ENCODE measurements at places on chromosomes 2 and 18.

GRCh38 chr2:240453461-240454105 is 18.1 kb downstream of the GPC1 start:
- DNase-seq: no peak

DNA sequence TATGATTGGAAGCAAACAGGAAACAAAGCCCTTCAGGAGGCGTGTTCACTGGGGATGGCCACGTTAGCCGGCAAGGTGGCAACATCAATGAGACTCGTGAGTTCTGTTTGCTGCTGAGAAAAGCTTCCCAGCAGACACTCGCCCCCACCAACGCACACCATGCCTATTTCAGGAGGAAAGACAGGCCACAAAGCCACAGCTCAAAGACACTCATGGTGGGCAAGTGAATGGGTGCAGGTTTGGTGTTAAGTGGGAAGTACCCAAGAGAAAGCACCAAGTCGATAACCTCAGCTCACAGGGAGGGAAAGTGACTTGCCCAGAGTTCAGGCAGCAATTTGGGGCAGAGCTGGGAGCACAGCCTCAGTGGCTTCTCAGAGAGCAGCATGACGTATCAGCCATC is 10.5 kb upstream of the MTERF4 start:
- no peak for DNase-seq

DNA sequence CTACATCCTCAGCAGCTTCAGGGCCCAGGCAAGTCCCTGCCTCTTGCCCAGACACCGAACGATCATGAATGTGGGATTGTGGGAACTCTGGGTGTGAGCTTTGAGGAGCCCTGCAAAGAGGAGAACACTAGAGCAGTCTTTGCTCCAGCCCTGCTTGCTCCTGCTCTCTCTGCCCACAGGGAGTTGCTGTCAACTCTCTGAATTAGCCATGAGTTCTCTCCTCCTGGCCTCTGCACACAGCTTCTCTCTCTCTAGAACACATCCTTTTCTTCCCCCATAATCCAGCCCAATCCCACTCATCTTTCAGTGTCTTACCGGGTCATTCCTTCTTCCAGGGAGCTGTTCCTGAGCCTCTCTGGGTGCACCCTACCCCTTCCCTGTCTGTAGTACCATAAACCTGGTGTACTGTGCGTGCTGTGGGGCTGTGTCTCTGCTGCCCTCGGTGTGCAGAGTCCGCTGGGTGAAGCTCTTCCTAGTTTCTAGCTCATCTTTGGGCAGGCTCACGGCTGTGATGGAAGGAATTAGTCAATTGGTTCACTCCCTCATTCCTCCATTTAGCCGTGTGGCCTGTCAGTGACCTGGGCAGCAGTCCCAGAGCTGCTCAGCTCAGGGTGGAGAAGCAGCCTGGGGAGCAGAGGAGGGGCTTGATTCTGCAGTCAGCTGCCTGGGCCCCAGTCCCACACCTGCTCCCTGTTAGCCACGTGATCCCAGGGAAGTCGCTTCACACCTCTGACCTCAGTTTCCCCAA is 132.9 kb upstream of the HDAC4 start:
- no peak for DNase-seq

DNA sequence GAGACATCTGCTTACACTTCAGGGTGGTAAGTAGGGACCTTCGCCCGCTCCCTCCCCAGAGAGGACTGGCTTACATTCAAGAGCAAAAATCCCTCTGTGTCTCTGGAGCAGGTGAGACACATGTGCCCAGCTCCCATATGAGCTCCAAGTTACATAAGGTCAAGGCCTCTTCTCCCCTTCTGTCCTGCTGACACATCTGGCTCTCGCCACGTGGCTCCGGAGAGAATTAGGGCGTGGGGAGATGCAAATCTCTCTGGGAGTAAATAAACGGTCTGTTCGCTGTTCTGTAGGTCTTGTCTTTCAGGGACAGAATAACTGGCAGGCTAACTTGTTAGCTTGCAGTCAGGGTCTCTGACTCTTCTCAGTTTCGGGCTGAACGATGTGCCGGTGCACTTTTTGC is 16.2 kb downstream of the MRO start:
- DNase-seq: no peak
